ENCODE measurements at places on chromosomes 7 and 10.
A peak's percentile ranks its signal among the peaks of the same experiment; 100 is the strongest.

DNA sequence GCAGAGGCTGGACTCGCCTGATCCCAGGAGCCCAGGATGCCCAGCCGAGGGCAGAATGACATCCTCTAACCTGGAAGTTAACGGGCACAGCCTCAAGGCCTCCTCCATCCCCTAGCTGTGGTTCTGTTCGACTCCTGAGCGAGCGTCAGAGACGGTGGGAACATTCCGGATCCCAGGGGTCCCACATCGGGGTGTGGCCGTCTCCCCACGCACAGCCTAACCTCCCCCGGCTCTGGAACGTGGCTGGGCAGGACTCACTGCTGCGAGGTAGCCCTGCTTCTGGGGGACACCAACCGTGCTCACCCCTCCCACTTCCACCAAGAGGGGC lies 8.4 kb downstream of the FOXL3 start:
- no peak for DNase-seq

DNA sequence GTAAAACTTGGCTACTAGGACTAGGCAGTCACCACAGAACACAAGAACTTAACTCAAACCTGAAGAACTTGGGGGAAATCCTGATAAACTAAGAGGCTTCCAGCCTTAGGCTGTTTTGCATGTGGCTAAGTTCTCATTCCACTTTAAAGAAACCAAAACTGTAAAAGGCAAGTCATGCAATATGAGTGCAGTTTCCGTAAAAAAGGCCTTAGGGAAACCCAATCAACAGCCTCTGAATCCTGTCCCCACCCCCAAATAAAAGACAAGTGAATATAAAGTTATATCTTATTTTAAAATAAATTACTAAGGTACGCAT lies 95.1 kb downstream of the USP6NL start:
- no peak for DNase-seq

DNA sequence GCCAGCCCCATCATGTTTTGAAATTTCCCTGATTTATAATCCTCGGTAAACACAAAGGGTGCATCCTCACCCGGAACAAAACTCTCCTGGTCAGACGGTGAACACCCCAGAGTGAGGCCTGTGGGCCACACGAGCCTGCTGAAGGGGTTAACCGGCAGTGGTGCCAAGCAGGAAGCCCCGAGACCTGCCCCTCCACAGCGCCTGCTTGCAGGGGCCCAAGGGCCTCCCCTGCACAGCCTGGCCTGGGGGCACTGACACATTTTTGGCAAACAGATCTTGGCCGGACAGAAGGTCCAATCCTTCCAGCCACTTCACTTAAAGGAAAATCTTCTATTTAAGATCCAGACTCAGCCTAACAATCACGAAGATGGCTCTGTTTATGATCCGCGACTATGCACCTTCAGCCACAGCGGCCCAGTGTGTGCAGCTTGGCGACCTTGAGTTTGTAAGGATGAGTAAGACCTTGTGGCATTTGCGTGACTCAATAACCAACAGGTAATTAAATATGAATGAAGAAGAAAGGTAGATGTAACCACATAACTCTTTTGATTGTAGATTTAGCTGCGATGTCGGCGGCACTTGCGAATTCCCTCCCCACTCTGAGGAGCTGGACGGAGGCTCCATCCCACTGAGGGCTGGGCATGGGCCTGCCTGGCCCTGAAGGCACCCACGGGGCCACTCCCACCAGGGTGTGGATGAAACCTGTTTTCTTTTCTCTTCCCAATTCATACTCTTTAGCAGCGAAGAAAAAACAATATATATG lies 328.2 kb downstream of the DNAJB6 start:
- DNase-seq = no peak

- peak; percentile 58 for DNase-seq
Measured at GRCh38 chr10:104268405-104268712, 625 bp upstream of the GSTO2 start.

DNA sequence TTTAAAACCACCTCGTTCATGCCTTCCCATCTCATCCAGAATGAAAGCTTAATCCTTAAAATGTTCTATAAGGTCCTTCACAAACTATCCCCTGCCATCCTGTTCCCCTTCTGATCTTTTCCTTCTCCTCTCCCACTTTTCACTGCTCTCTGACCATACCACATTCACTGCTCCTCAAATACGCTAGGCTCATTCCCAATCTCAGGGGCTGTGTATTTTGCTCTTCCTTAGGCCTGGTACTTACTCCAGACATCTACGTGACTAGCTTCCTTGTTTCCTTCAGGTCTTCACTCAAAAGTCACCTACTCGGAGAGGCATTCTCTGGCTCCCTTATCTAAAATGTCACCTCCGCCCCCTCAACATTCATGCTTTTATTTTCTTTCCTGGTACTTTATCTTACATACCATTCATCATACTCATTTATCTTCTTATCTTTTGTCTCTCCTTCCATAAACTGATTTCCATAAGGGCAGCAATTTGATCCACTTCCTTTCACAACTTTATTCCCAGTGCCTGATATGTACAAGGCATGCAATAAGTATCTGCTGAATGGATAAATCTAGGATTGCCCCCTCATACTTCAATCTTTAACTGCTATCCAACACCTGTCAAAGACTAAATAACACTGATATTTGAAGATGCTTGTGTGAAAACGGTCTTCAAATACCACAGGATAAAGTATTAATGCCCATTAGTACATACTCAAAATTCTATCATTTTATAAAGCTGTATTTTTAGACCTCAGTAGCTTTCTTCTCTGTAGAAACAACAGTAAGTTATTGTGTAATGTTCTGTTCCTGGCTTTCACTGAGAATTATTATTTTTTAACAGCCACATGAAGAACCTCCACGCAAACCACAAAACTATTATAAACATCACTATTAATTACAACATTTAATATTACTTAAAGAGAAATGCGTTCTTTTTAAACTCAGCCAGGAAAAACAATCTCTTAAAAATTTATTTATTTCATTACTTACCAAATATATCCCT lies 27.0 kb downstream of the JMJD1C start:
- no peak for DNase-seq

GRCh38 chr7:75732764-75733630 lies 5.7 kb downstream of the HIP1 start:
- DNase-seq = no peak

GRCh38 chr7:121302214-121302745 lies 26.5 kb upstream of the WNT16 start:
- DNase-seq = no peak

GRCh38 chr10:34580643-34581042 lies 234.5 kb downstream of the PARD3 start:
- no peak for DNase-seq

DNA sequence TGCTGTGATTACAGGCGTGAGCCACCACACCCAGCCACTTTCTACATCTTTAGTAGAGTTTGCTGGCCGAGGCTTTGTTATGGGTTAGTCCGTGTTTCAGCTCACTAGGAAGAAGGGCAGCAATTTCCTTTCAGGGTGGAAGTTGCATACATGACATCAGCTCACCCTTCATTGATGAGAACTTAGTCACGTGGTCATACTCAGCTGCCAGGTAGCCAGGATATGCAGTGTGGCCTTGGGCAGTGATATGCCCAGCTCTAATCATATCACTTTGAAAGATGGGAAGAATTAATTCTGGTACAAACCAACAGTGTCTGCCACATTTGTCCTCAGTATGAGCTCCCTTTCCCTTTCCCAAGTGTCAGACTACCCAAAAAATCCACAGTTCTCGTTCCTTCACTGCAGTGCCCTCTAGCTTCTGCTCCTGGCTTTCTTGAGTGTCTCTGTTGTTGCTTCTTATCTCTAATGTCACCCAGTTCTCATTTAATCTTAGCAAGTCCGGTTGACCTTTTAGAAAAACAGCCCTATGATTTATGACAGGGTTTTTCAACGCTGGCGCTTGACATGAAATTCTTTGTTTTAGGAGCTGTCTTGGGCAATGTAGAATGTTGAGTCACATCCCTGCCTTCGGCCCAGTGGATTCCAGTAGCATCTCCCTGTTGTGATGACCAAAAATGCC lies 108.7 kb upstream of the ITGB1 start:
- DNase-seq = no peak

- peak; percentile 10 for DNase-seq
Measured at GRCh38 chr10:15684768-15685167, 35.0 kb downstream of the ITGA8 start.

DNA sequence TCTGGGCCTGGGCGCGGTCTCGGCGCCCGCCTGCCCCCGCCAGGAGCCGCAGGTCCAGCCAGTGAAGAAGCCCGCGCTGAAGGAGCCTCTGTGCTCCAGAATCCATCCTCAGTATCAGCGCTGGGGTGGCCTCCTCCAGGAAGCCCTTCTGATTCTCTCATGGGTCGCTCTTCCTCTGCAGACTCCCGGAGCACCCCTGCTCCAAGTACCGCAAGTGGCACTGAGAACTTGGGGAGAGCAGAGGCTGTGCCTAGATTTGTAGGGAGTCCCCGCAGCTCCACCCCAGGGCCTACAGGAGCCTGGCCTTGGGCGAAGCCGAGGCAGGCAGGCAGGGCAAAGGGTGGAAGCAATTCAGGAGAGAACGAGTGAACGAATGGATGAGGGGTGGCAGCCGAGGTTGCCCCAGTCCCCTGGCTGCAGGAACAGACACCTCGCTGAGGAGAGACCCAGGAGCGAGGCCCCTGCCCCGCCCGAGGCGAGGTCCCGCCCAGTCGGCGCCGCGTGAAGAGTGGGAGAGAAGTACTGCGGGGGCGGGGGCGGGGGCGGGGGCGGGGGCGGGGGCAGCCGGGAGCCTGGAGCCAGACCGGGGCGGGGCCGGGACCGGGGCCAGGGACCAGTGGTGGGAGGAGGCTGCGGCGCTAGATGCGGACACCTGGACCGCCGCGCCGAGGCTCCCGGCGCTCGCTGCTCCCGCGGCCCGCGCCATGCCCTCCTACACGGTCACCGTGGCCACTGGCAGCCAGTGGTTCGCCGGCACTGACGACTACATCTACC lies at the start of gene ALOX5:
Gene ALOX5, plus strand, starts transcription at position 641 of the 774 bp plus-strand sequence. Its CDS starts 64 bp downstream, at position 705.
- peak; percentile 74 for DNase-seq

DNA sequence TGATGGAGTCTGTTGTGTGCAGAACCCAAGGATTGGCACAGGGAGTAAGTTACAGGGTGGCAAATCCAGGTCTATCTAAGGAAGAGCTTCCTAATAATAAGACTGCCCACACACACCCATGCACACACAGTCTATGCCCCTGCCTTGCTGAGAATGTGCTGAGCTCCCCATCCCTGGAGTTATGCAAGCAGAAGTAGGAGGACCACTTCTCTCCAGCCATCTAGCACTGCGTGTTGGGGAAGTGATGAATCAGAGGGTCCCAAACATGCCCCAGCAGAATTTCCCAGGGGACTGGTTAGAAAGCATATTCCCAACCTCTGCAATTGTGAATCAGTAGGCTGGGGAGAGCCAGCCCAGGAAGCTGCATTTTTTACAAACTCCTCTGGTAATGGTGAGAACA lies 117.2 kb downstream of the CDH23 start:
- DNase-seq = no peak

- DNase-seq = no peak
Measured at GRCh38 chr7:110573862-110574528, 516.9 kb upstream of the LRRN3 start.

DNA sequence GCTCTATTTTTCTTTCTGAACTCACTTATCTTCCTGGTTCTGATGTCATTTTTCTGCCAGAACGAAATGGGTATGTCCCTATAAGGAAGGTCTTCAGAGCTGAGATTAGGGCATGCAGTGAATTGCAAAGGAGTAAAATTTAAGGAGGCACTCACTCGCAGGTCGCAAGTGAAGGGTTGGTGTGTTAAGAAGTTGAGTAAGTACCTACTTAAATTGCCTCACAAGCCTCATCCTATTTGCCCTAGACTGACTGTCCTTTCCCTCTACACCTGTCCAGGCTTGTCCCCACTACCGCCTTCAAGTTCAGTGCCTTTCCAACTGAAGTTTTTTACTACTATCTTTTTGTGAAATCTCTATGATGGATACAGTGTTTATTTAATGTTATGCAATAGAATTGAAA lies 191.5 kb downstream of the AHR start:
- DNase-seq = no peak

DNA sequence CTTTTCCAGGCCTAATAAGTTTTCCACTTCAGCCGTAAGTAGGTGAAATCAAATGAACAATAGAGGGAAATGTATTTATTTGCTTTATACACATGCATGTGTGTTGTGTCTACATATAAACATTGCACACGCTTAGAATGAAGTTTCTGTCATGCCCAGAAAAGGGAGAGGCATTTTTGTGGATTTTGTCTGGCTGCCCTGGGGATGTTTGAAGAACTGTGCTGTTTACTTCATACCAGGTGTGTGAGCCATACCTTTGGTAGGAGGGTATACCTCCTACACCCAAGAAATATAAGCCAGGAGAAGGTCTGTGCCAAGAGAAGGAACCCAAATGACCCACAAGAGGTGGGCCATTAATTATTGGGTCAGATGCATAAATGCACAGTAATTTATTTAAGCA lies 12.8 kb downstream of the GATAD1 start:
- DNase-seq = no peak

DNA sequence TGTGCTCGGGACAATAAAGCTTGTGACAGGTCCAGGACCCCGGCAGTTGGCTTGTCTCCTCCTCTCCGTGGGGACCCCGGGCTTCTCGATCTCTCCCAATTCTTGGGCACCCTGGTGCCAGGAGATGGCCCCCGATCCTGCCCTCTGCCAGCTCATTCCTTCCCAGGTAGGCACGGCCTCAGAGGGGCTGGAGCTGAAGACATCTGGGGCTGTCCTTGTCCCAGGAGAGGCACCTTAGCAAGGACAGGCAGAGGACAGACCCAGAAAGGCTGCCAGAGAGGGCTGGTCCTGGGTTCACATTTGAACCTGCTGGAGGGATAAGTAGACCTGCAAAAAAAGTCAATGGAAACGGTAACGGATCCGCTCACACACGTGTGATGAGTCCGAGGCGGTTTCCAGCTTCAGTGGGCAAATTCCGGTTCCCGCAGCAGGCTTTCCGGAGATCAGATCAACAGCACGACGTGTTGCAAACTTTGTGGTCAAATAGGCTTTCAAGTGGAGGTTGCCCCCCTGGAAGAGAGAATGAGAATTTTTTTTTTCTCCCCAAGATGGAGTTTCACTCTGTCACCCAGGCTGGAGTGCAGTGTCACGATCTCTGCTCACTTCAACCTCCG lies 47.7 kb upstream of the GTF2IRD1 start:
- DNase-seq = no peak

GRCh38 chr7:100418930-100419659 lies 9.4 kb downstream of the ZCWPW1 start:
- no peak for DNase-seq

DNA sequence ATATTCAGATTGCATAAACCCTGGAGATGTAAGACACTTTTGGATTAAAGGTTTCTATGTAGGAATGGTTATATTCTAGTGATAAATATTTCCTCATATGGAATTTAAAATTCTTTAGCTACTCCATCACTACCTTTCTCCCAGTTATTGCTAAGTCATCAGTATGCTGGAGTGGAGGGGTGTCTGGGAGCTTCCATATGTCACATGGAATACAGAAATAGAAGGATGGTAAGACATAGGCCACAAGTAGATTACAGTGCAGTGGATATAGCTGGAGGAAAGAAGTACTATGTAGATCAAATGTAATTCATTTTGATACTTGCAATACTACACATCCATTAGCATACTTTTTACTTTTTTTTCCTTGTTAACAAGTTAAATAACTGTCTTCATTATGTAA lies 428.4 kb downstream of the ARL4A start:
- DNase-seq = no peak

- no peak for DNase-seq
Measured at GRCh38 chr7:158655931-158656441, 48.6 kb downstream of the NCAPG2 start.
